ENCODE measurements at places on chromosomes 7 and 10.

- DNase-seq = no peak
Measured at GRCh38 chr10:5517546-5517945, 7.2 kb upstream of the CALML3 start.

DNA sequence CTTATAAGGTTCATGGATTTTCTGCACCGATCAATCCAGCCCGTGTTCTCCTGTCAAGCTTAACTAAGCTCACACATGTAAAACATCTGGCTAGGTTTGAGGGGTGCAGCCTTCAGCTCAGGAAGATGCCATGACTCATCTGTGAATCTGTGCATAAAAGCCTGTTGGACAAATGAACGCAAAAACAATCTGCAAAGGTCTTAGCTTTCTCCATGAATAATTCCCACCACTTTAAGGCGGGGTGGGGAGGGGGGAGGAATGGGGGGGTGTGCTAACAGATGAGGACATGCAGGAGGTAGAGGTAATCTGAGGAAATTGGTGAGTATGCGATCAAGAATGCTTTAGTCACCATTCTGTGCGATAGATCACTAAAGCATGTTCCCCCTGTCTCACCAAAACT is 4.8 kb downstream of the DOCK4 start:
- no peak for DNase-seq

GRCh38 chr7:69878591-69878990 is 280.3 kb downstream of the AUTS2 start:
- DNase-seq = no peak

DNA sequence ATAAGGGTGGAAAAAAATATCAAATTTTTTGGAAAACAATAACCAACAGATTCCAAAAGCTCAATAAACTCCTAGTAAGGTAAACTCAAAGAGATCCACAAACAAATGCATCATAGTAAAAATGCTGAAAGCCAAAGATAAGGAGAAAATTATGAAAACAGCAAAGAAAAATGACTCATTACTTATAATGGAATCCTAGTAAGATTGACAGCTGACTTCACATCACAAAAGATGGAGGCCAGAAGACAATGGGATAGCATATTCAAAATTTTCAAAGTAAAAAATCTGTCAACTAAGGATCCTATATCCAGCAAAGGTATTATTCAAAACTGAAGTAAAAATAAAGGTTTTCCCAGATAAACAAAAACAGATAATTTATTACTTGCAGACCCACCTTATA is 183.4 kb upstream of the VIPR2 start:
- no peak for DNase-seq

GRCh38 chr7:101235522-101235921 is 2.1 kb downstream of the CLDN15 start:
- DNase-seq = no peak

- DNase-seq = no peak
Measured at GRCh38 chr7:30697719-30698460, 15.6 kb upstream of the CRHR2 start.

DNA sequence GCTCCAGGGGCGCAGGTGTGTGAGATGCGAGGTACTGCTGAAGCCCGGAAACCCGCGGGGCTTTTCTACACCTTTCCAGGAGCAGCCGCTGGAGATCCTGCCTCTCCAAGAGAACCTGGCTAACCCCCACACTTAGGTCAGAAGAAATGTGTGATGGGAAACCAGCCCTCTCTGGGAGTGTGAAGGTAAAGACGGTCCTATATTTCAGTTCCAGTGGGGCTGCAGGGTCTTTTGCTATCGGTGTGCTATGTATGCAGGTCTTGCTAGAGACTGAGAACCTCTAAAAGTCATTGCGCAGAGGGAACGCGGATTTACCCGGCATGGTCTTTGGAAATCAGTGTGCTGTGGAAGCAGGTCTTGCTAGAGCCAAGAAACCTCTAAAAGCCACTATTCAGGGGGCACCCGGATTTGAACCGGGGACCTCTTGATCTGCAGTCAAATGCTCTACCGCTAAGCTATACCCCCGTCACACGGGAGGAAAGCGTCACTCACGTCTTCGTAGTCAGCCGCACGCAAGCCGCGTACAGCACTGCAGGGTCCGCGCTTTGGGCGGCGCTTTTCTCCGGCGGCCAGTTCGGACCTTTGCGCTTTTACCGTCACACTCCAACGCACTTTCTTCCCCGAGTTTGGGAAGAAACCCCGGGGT is 46.0 kb downstream of the ZNF777 start:
- peak; percentile 60 for DNase-seq

DNA sequence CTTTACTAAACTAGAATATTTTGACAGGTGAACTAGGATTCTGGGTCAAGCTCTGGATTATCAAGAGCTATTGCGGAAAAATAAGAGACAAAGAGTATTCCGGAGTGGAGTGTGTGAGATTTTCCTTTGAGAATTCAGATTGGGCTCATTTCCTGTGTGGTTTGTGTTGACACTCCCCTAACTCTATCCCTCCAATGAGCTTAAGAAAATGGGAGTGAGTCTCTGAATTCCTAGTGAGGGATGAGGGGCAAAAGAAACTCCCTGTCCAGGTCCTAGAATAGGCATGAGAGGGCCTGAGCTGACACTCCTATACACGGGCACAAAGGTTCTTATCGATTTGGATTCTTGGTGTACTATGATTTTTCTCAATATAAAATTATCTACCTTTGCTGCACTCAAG is 10.2 kb downstream of the KLF14 start:
- no peak for DNase-seq

DNA sequence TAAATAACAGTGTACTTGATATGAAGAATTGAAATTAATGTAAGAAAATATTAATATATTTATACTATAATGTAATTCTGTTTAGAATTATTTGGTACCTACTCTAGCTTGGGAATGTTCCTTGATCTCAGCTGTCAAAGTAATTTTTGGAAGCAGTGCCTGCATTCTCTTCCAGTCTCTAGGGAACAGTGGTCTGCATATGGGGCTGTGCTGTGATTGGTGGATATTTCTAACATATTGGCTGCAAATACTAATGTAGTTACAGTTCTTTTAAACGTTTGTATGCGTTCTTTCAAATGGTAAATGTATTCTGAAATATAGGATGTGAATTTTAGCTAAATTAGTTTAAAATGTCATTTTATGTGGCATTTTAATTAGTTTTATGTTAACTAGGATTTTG is 87.2 kb downstream of the PHF14 start:
- no peak for DNase-seq

DNA sequence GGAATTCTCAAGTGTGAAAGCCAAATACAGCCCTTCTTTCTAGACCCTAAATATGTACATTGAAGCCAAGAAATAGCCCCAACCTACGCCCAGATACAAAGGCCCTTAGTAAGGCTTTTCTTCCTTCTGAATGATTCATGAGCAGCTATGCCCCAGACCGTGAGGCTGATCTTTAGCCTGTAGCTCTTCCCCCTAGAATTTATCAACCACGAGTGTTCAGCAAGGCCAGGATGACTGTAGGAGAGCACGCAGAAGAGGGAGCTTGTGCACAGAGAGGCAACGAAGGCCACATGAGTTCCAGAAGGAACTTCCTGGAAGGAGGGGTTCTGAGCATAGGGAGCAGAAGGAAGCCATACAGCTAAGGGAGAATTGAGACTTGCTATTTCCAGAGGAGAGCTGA is 53.0 kb upstream of the HABP2 start:
- no peak for DNase-seq

- no peak for DNase-seq
Measured at GRCh38 chr7:94250987-94251386, 143.7 kb upstream of the COL1A2 start.

- DNase-seq = no peak
Measured at GRCh38 chr7:116259871-116260440, 49.6 kb downstream of the TES start.

DNA sequence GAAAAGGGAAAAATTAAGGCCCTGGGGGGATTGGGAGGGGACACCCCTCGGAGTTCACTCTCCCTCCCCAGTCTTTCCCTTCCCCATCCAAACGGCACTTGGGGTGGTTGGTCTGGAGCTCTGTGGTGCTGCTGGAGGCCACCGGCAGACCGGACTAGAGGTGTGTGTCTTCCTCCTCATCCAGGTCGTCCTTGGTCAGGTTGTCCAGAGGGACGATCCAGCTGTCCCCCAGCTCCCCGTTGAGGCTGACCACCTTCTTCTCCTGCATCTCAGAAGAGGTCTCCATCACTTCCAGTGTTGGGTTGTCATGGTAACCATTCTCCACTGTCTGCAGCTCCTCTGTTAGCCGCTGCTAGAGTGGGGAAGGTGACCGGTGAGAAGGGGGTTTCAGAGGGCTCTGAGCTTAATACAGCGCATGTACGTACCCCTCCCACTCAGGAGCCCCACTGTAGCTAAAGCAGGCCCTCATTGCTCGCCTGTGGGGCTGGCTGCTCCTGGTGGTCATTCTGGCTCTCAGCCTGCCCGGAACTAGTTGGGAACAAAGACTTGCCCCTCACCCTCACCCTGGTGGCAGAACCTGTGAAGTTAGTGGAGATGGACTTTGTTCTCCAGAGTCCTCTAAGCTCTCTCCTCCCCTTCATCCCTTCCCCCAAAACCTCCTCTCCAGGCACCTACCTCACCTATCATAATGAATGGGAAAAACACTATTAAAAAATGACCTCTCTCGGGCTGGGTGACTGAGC is 52.1 kb downstream of the PODXL start:
- DNase-seq = no peak

DNA sequence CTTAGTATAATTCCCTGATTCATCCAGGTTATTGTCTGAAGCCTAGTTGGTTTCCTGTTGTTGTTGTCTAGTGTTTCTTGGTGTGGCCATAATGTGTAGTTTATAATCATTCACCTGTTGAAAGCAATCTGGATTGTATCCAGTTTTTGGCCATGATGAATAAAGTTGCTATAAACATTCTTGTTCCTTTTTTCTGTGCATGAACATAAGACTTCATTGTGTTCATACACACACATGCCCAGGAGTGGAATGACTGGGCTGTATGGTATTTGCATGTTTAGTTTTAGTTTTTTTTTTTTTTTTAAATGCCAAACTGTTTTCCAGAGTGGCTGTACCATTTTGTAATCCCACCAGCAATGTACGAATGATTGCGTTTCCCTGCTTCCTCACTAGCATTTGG is 349.8 kb downstream of the SDK1 start:
- no peak for DNase-seq

DNA sequence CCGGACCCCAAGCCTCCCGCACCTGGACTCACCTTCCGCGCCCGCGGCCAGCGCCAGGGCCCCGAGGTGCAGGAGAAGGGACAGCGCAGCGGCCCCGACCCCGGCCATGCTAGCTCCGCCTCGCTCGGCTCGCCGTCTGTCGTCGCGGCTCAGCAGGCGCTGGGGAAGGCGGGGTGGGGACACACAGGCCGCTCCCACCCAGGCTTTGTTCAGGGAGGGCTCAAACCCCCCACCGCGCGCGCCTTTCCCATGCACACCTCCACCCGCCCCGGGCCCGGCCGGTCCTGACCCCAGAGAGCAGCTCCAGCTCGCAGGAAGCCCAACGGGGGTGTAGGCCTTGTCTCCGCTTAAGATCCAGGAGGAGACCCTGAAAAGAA is at the start of gene KCP:
Gene KCP (minus strand): TSS at position 141 of the 377 bp plus-strand sequence. CDS start 33 bp downstream, at position 108.
- no peak for DNase-seq

GRCh38 chr7:5231811-5232484 is 41.9 kb downstream of the WIPI2 start:
- DNase-seq = no peak
